ENCODE measurements at places on chromosomes 4 and X.

- no peak for DNase-seq
Measured at GRCh38 chr4:63906660-63907183, 502.5 kb downstream of the TECRL start.

GRCh38 chrX:138859421-138859820 is 147.9 kb upstream of the FGF13 start:
- DNase-seq = no peak

DNA sequence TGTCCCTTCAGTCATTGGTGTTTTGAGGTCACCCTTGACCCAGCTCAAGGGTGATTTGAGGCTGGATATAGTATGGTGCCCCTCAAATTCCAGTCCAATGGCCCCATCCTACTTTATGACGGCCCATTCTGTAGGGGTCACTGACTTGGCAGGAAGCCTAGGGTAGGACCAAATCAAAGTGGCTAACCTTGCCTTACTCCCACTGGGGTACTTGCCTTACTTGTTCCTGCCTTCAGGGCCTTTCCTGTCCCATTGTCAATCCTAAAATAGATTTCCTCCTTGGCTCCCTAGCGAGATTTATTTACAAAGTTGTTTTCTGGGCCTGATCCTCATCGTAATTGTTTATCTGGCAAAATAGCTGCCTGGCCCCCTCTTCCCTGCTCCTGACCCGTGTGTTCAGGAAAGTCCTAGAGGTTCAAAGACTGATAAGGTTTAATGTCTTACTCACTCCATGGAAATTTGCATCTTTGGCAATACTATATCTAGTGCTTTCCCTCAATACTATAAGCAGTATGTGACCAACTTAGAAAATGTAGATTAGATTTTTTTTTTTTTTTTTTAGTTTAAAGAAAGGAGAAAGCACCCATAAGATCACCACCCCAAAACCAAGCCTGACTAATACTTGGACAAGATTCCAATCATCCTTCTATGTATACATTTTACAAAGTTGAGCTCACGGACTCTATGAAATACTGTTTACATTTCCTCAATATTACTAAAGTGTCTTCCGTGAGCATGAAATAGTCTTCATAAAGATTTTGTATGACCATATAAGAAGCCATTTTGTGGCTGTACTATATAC is 44.8 kb downstream of the MSN start:
- no peak for DNase-seq

GRCh38 chr4:7207628-7208231 is 15.4 kb downstream of the SORCS2 start:
- no peak for DNase-seq

GRCh38 chr4:182179105-182179504 is 64.1 kb upstream of the TENM3 start:
- no peak for DNase-seq

DNA sequence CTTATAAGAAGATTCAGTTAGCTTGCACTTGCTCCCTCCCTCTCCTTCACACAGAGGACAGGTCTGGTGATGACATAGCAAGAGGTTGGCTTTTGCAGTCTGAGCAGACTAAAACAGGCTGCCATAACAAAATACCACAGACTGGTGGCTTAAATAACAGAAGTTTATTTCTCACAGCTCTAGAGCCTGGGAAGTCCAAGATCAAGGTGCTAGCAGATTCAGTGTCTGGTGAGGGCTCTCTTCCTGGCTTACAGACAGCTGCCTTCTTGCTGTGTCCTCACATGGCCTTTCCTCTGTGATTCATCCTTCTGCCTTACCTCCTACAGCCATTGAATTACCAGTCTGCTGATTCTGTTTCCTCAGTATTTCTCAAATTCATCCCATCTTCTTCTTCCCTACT is 13.1 kb downstream of the RP2 start:
- DNase-seq = no peak

- no peak for DNase-seq
Measured at GRCh38 chr4:153987291-153987690, 198.4 kb upstream of the SFRP2 start.

GRCh38 chr4:71006203-71006907 is 12.9 kb downstream of the DCK start:
- DNase-seq = no peak

DNA sequence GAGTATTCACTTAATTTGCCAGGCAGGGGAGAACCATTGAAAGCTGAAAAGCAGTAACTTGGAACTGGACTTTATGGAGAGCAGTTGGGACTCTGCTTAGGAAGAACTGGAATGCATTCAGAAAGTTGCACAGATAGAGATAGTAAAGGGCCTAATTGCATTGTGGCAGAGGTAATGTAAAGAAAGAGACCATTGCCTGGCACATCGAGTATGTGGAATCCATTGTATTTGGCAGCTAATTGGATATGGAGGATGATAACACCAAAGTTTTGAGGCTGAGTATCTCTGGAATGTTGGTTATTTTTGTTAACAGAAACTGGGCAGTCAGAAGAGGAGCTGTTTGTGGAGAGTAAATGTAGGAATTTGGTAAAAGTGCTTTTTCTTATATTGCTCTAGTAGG is 169.9 kb downstream of the BMPR1B start:
- DNase-seq = no peak

DNA sequence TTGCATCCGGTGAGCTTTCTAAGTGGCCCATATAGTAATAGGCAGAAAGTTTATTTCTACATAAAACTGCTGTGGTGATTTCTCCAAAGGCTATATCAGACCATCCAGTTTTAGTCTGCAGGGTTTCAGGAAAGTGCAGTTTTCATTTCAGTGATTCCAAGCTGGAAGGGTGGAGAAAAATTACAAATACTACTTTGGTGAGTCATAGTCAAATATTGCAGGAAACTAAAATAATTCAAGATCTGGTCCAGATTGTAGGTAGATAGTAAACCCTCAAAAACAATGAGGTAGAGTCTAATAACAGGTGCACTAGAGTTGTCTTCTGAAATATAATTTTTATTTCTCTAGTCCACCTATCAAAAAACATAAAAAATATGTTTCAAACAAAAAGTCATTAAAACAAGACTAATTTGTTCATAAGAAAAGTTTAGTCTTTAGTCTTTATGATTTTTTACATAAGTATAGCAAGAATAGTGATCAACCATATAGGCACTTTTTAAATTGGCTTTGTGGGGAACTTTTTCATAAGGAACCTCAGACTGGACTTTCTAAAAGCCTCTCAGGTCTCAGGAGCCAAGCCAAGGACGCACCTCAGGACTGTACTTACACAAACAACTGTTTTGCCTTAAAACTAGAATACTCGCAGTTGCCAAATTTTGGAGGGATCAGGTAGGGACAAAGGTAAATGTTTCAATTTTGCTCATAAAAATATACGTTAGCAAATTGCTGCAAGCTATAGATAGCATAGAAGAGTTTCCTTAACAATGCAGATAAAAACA is 101.8 kb upstream of the TLR3 start:
- DNase-seq = no peak

- DNase-seq = peak; percentile 36
Measured at GRCh38 chr4:26753617-26754016, 107.0 kb upstream of the STIM2 start.

- no peak for DNase-seq
Measured at GRCh38 chr4:38223306-38223705, 263.1 kb downstream of the PTTG2 start.

DNA sequence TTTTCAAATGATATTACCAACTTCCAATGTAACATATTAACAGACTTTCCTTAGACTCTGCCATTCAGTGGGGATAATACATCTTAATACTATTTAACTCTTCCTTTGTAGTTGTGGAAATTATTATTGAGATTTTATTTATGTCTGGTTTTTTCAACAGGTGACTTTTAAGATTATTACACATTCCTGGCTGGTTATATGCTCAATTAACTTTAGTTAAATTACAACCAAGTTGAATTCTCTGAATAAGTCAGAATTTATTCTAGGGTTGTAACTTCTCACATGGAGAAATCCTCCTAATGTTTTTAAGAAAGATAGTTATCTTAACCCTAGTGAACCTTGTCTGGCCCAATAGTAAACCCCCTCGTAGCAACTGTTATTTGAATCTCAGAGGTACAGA is 107.3 kb downstream of the SLC10A6 start:
- DNase-seq = no peak

DNA sequence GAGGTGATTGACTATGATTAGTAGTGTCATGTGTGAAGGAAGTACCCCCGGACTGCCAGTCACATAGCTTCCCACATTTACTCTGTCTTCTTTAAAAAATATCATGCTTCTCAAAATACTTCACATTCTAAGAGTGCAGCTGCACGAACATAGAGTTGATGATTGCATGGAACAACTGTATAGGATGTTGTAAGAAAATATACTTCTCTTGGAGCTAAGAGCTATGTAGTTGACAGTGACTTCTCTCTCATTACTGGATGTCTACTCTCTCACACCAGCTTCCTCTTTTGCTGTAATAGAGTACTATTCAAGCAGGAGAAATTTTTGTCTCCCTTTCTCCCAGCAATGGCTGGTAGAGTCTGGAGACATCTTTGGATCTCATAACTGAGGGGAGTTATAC is 99.4 kb upstream of the PUDP start:
- DNase-seq = no peak

DNA sequence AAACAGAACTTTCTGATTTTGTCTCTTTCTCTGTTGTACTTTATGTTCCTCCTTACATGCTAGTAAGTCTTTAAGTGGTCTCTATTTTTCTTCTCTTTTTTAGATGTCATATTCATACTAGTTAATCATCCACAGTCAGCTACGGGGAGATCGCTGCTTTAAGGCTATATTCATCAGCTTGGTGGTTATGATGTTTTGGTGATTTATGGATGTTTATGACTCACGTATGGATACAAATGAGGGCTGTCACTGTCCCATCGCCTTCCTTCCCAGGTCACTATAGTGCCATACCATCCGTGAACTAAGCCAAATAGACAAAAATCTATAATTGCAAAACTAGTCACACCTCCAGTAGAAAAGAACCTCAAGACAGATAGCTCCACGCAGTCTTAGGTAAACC is 296.8 kb upstream of the AADAT start:
- no peak for DNase-seq

- no peak for DNase-seq
Measured at GRCh38 chr4:76459291-76459723, 24.3 kb downstream of the SHROOM3 start.

- no peak for DNase-seq
Measured at GRCh38 chrX:46913667-46914066, 1.4 kb downstream of the JADE3 start.

GRCh38 chrX:103415528-103415927 is 39.2 kb downstream of the BEX3 start:
- DNase-seq = no peak

DNA sequence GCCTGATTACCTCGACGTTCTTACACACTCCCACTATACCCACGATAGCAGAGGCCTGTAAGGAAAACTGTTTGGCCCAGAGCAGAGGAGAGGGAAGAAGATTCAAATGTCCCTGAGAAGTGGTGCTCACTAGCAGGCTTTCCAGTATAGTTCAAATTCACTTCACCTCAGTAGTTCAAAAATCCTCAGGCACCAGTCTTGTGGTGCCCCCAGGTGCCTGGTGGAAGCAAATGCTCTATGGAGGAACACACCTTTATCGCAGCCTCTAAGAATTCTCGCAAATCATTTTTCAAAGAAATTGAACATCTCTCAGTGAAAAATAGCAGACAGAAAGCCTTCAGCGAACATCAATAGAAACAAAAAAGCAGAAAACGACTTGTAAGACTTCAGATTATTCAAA is 12.2 kb upstream of the MTMR1 start:
- no peak for DNase-seq

DNA sequence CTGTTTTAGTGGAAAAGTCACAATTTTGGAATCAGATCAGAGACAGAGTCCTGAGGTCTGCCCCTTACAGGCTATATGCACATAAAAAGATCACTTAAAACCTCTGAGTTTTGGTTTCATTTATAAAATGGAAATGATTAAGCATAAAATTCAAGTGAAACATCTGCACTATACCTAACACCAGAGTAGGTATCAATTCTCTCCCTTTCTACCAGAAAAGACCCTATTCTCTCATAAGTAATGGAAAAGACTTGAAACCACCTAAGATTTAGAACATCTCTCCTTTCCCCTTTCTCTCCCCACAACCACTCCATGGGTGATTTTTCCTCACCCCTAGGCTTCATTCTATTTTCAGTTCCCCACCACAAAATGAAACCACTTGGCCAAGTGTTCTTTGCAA is 907 bp downstream of the LHFPL1 start:
- no peak for DNase-seq

All from AG09319 (cell line).